Bone marrow (tissue), 2 donors: ENCODE measurements at places on chromosomes 7 and 10.
A peak's percentile ranks its signal among the peaks of the same experiment; 100 is the strongest.

GRCh38 chr7:50660040-50660829 is 95.0 kb upstream of the DDC start:
- peak; percentile 21 for DNase-seq

- no peak for DNase-seq
These were observed 2.0 kb upstream of the NRAP start for GRCh38 chr10:113665806-113666354.

- DNase-seq, result no peak
These were observed 68.1 kb upstream of the FOXK1 start for GRCh38 chr7:4613846-4614548.

GRCh38 chr10:86363833-86364490 is 2.6 kb downstream of the GRID1 start:
- DNase-seq, result no peak

DNA sequence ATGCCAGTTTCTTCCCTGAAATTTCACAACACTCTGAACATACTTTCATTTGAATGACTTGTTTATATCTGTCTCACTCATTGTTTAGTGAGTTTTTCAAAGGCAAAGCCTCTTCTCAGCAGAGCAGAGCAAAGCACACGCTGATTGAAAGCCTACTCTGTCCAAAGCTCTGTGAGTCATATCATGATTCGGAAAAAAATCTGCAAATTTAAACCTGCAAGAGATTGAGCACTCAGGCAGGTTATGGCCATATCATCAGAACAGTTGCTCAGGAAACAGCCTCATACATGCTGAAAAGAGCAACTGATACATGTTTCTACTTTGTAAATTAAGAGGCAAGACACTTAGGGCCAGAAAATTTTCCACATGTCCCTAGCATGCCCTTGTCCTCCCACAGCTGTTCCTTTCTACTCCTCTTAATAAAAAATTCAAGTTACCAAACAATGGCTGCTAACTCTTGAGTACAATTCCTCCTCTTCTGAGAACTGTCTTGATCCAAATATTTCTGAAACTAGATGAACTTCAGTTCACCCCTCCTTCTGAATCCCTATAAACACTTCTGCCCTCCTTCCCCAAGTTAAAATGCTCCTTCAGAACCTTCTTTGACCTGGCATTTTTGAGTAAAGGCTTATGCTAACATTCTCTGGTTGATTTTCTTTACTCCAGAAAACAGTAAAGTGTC is 140.6 kb upstream of the HPS1 start:
- no peak for DNase-seq
